ENCODE measurements at places on chromosomes 2 and 18. TPM values are rescaled to one million over a fixed set of nuclear protein-coding genes. Genes with fewer than 3 reads are reported as not detected.

C2orf66 gene
- not detected for total RNA-seq

OSR1 gene
- total RNA-seq = 7.8 TPM

SEPTIN10 gene
- total RNA-seq = 60.6 TPM

SLC9A2 gene
- 0.05 TPM for total RNA-seq

IL37 gene
- not detected for total RNA-seq

KCNJ13 gene
- not detected for total RNA-seq

GRCh38 chr2:54773233-54773632 is 49.8 kb downstream of the EML6 start:
- no peak for DNase-seq

DNA sequence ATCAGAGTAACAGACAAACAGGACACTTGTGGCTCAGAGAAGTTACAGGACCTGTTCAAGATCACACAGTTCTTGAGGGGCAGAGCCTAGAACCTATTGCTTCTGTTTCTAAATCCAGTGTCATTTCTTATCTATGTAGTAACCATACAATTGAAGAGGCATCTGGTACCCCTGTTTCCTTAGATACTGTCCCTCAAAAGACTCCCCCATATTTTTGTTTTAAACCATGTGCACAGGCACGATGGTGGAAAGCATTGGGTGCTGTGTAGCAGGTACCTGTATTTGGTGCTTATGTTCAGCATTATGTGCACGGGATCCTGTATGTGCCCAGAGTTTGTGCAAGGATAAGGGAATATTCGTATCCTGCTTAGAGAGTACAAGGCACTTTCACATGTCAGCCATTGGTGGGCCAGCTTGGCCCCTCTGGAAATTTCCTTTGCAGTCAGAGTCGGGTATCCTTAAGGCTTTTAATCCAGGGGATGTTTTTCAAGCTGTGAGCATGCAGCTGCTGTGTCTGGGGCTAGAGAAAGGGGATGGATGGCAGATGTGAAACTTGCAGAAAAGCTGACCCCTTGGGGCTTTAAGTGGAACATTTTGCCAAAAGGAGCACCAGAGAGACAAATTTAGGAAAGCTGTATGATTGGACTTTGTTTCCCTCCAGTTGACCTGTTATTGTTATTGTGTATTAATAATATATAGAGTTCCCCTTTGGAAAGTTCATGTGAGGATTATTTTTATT is 2.1 kb downstream of the LBH start:
- no peak for DNase-seq

GRCh38 chr2:222305516-222306392 is 7.0 kb upstream of the PAX3 start:
- DNase-seq = no peak

- DNase-seq = no peak
These were observed 6.5 kb downstream of the GKN1 start for GRCh38 chr2:68980956-68981355.

- no peak for DNase-seq
These were observed 713.9 kb upstream of the CDH2 start for GRCh38 chr18:28890791-28891190.

GRCh38 chr2:36302911-36303310 is 52.7 kb upstream of the CRIM1 start:
- no peak for DNase-seq

Measured in heart right ventricle (tissue), 16 donors.